ENCODE measurements at places on chromosomes 1 and 21.

DNA sequence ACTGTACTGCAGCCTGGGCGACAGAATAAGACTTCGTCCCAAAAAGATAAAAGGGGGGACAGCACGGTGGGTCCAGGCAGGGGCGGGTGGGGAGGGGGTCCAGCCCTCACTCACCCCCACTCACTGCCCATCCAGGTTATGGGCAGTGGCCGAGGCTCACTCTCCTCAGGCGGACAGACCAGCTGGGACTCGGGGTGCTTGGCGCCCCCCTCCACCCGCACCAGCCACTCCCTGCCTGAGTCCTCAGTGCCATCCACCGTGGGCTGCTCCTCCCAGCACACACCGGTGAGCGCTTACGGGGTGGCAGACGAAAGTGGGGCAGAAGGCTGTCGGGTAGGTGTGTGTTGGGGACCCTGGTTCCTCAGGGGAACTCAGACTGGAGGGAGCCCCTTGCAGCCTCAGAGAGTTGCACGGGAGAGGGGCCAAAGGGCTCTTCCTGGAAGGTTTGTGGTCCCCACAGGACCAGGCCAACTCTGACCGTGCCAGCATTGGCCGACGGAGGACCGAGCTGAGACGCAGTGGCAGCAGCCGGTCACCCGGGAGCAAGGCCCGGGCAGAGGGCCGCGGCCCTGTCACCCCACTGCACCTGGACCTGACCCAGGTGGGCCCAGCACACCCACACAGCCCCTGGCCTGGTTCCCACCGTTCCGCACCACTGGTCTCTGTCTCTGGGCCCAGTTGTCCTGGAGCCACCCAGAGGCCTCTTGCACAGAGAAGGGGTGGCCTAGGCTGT, 6.6 kb downstream of the PLEKHN1 start:
- DNase-seq: no peak

DNA sequence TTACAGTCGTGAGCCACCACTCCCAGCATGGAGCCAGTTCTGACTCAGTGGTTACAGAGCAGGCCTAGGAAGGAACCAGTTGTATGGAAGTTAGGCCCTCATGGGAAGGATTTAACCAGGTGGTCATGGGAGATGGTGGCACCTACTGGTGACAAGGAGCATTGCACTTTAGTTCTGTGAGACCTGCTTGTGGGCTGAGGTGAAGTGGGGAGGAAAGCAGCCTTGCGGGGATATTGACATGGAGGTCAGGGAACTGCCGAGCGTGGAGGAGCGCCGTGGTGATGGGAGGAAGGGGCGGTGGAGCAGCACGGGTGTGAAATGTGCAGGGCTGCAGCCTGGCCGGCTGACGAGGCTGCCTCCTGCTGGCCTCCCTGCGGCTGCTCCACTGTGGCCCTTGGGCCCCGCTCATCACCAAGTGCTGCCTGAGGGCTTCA, 100.4 kb downstream of the GALNT2 start:
- DNase-seq: no peak

DNA sequence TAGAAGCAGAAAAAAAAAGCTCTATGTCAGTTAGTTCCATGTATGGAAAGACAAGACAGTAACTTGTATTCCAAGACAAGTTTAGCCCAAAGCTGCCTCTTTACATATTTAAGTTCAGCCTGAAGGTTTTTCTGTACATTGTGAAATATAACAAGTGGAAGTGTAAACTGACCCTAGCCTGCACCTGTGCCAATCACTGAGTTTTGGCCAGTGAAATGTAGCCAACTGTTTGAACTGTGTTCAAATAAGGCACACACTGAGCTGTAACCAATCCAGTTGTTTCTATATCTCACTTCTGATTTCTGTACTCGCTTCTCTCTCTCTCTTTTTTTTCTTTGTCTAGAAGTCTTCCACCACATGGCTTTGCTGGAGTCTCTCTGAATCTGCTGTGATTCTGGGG, 1227.1 kb downstream of the NCAM2 start:
- no peak for DNase-seq

DNA sequence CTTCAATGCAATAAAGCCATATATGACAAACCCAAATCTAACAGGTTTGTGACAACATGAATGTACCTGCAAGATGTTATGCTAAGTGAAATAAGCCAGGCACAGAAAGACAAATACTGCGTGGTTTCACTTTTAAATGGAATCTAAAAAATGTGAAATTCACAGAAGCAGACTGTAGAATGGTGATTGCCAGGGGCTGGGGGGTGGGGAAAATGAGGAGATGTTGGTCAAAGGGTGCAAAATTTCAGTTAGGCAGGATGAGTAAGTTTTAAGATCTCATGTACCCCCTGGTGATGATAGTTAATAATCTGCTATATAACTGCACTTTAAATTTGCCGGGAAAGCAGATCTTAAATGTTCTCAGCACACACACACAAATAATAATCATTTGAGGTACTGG, 160.5 kb downstream of the PTBP2 start:
- DNase-seq: no peak

DNA sequence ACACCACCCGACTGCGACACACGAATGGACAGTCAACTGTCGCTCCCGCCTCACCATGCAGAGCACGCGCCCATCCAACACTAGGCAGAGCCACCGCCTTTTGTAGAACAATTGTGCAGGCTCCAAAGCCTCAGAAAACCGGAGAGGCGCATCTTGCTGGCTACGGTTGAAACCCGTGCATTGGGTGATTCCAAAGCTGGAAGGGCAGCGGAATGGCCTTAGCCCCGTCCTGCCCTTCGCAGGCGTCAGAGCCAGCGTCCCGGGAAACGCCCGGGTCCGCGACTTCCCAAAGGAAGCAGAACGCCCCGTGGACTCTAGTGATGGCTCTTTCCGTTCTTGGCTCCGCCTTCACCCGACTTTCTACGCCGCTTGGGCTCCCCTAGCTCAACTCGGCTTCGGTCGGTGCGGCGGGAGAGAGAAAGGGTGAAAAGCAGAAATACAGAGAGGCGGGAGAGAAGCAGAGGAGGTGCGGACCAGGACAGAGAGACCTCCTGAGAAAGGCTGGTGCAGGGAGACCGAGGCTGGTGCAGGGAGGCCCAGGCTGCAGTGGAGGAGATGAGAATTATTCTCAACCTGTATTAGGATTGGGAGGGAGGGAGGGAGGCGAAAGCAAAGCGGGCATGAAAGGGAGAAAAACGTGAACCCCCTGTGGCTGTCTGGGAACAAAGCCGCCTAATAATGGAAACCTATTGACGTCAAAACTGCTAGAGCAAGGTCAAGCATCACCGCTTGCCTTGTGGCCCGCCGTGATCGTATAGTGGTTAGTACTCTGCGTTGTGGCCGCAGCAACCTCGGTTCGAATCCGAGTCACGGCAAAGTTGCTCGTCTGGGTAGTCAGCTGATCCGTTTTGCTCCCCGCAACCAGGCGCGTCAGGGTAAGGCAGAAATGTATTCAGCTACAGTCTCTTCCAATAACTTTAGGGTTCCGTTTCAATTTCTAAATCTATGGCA, 99.5 kb downstream of the PRKAB2 start:
- DNase-seq: no peak

GRCh38 chr1:100927276-100927675, 31.4 kb downstream of the SLC30A7 start:
- no peak for DNase-seq

- no peak for DNase-seq
These were observed 259.4 kb downstream of the KCNJ6 start for GRCh38 chr21:37656899-37657298.

DNA sequence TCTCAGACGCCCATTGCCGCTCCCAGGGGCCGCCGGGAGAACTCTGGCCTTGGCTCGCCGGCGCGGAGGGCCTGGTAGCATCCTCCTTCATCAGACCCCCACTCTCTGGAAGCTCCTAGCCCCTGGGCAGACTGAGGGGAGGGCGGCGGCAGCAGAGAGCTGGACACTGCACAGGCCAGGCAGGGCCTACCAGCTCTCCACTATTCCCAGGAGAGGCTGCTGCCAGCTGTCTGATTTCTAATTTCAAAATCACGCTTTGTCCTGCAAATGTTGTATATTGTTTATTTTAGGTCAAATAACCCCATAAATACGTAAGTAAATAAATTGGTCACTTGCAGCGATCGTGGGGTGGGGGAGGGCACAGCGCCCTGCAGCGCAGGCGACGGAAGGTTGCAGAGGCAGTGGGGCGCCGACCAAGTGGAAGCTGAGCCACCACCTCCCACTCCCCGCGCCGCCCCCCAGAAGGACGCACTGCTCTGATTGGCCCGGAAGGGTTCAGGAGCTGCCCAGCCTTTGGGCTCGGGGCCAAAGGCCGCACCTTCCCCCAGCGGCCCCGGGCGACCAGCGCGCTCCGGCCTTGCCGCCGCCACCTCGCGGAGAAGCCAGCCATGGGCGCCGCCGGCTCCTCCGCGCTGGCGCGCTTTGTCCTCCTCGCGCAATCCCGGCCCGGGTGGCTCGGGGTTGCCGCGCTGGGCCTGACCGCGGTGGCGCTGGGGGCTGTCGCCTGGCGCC, at the start of gene MTARC1:
Gene MTARC1 (plus strand): TSS at position 577 of the 732 bp plus-strand sequence. CDS start 32 bp downstream, at position 609.
- peak; percentile 23 for DNase-seq

GRCh38 chr1:145545055-145545454, 62.7 kb upstream of the GPR89A start:
- DNase-seq: no peak

Measured in NCI-H2081 treated with DMSO at 0.1 percent for 48 hours (cell line).